A549 treated with GW870086 at 1 μM for 4 hours (cell line): ENCODE measurements at places on chromosomes 11 and 22. TPM values are rescaled to one million over a fixed set of nuclear protein-coding genes. Genes with fewer than 3 reads are reported as not detected.

The ZNF215 gene
- 0.88 to 1.2 TPM (median 1.1 TPM) in 5 replicates for total RNA-seq

The TRIM49 gene
- total RNA-seq = 0.07 TPM in 1 of 5 replicates, not detected in the others

The PDGFD gene
- total RNA-seq = 6.8 to 8.6 TPM (median 7.7 TPM) in 5 replicates

The RASL10A gene
- total RNA-seq = 0.36 to 0.62 TPM (median 0.52 TPM) in 3 of 5 replicates, not detected in the others

The TSSK2 gene
- total RNA-seq = not detected in 5 replicates

The OR6A2 gene
- not detected in 5 replicates for total RNA-seq

The MADD gene
- 18.5 to 24.3 TPM (median 21.0 TPM) in 5 replicates for total RNA-seq

The KIRREL3 gene
- 9.4 to 11.6 TPM (median 10.1 TPM) in 5 replicates for total RNA-seq

The RAG1 gene
- total RNA-seq = 0.18 to 0.53 TPM (median 0.37 TPM) in 5 replicates

The CYB5R2 gene
- total RNA-seq = 4.0 to 6.8 TPM (median 4.4 TPM) in 5 replicates

The CLCF1 gene
- total RNA-seq = 49.7 to 54.8 TPM (median 52.5 TPM) in 5 replicates

The TMEM151A gene
- total RNA-seq = 2.2 to 4.0 TPM (median 3.7 TPM) in 5 replicates

The DDTL gene
- total RNA-seq = 1.1 to 2.2 TPM (median 1.7 TPM) in 5 replicates

The SPDYC gene
- not detected in 5 replicates for total RNA-seq

The KRTAP5-8 gene
- total RNA-seq = not detected in 5 replicates

The AMBRA1 gene
- total RNA-seq = 12.9 to 16.4 TPM (median 14.0 TPM) in 5 replicates

The FRMD8 gene
- total RNA-seq = 47.9 to 66.2 TPM (median 63.6 TPM) in 5 replicates

The PARVA gene
- 24.6 to 26.9 TPM (median 25.9 TPM) in 5 replicates for total RNA-seq

The SMC1B gene
- 0.03 TPM in 2 of 5 replicates, not detected in the others for total RNA-seq

The MS4A12 gene
- not detected in 5 replicates for total RNA-seq

The IGLL5 gene
- total RNA-seq = not detected in 5 replicates

The MFNG gene
- 2.2 to 2.5 TPM (median 2.3 TPM) in 5 replicates for total RNA-seq

The CRYBB2 gene
- not detected in 5 replicates for total RNA-seq

The NELL1 gene
- total RNA-seq = not detected in 5 replicates

The OR8G5 gene
- total RNA-seq = not detected in 5 replicates

The ELF5 gene
- total RNA-seq = not detected in 5 replicates

The MUC6 gene
- 0.01 TPM in 1 of 5 replicates, not detected in the others for total RNA-seq

The RPL27A gene
- total RNA-seq = 2,543 to 2,827 TPM (median 2,621 TPM) in 5 replicates

The SPECC1L gene
- total RNA-seq = 12.8 to 15.7 TPM (median 14.6 TPM) in 5 replicates

The BAIAP2L2 gene
- total RNA-seq = 5.1 to 8.5 TPM (median 8.0 TPM) in 5 replicates

The KAT5 gene
- total RNA-seq = 40.6 to 53.9 TPM (median 50.3 TPM) in 5 replicates

The UPK3A gene
- total RNA-seq = not detected in 5 replicates

The GPHA2 gene
- not detected in 5 replicates for total RNA-seq

The PRODH gene
- total RNA-seq = 0.89 to 1.6 TPM (median 0.97 TPM) in 5 replicates

The C11orf87 gene
- total RNA-seq = 0.07 TPM in 1 of 5 replicates, not detected in the others

The PDE2A gene
- total RNA-seq = 1.2 to 2.3 TPM (median 1.9 TPM) in 5 replicates

The SLC25A45 gene
- 11.7 to 16.3 TPM (median 15.2 TPM) in 5 replicates for total RNA-seq

The PRDX5 gene
- 390 to 487 TPM (median 447 TPM) in 5 replicates for total RNA-seq

The NAALAD2 gene
- total RNA-seq = not detected in 5 replicates

The CCT8L2 gene
- total RNA-seq = not detected in 5 replicates

The ADM gene
- total RNA-seq = 104 to 145 TPM (median 115 TPM) in 5 replicates
